ENCODE measurements at places on chromosomes 1 and 21.

- no peak for DNase-seq
Measured at GRCh38 chr1:227869851-227870305, 54.4 kb downstream of the PRSS38 start.

- no peak for DNase-seq
Measured at GRCh38 chr1:219536038-219536437, 76.9 kb downstream of the ZC3H11B start.

DNA sequence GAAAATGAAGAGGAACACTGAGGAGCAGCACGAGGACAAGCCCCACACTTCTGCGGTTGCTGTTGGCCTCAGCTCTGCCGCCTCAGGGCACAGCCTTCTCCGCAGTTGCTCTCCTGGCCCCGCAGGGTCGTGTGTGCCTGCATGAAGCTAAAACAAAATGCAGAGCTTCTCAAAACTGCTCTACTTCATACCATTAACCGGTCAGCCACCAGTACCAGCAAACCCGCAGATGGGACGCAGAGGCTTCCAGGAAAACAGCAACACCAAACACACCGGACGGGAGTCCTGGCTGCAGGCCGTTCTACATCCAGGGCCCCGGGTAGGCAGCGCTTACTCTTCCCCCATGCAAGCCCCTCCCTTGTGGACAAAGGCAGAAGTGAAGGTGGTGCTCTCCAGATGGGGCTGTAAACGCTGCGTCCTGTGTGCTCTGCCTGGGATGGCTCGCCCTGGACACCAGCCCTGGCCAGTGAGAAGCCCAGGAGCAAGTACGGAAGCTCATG is 7.1 kb upstream of the C1orf159 start:
- no peak for DNase-seq

DNA sequence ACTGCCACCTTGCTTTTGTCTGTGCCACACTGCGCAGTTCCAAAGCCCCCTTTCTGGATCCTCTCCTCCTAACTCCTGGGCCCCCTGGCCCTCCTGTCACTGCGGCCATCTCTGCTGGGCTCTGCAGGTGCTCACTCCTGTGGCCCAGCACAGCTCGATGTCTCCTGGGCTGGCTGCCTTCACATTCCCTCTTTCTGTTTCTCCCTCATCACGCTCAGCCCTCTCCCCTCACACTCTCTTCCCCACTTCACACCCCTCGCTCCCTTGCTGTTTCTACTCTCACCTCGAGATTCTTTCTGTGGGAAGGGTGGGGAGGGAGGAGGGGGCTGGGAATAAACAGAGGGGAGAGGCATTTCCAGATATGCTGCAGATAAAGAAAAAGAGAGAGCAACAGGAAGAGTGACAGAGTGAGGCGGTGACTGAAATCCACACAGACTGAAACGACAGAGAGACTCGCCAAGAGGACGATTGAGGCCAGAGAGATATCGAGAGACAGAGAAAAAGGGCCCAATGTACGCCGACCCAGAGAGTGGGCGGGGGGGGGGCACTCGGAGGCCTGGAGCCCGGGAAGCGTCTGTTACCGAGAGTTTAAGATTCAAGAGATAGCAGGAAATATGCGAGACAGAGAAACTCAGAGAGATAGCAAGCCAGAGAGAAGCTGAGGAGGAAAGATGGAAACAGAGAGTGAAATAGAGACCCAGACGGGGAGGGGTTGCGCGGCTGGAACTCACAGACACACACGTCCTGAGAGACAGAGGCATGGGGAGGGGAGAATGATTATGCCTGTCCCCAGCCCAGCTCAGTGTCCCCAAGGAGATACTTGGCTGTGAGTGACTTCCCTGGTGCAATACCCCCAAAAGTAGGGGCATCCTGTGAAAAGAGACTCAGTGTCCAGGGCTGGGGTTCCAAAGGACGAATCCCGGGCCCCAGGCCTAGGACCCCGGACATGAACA is 666 bp downstream of the CSF3R start:
- DNase-seq = no peak

GRCh38 chr1:19315378-19316198 is 3.5 kb downstream of the SLC66A1 start:
- no peak for DNase-seq

DNA sequence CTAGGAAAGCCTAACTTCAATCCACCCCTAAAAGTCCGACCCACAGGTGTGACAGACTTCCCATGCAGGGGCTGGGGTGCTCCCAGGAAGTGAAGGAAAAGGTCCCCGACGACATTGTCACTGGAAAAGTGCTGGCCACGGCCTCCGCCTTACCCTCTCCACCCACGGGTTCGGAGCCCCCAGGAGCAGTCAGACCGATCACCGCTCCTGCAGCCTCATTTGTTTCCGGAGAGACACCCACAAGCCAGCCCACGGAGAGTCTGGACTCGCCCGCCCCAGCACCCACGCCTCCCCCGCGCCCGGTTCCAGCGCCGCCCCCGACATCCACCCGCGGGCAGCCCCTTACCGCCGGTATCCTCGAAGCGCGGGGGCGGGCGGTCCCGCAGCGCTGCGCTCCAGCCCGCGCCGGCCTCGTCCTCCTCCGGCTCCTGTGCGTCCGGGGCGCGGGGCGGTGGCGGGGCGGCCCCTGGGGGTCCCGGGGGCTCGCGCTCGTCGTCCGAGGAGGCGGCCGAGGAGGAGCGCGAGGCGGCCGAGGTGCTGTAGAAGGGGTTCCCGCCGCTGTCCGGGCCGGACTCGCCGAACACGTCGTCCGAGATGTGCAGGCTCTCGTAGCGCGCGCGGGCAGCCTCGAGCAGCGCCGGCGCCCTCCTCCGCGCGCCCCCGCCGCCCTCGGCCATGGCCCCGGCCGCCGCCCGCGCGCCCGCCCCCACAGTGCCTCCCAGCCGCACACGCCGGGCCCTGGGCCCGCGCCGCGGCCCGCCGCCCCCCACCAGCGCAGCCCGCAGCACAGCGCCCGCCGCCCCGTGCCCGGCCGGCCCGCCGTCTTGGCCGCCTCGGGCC is 660 bp downstream of the PGBD5 start:
- no peak for DNase-seq

GRCh38 chr1:30328100-30328370 is 395.4 kb downstream of the MATN1 start:
- no peak for DNase-seq

- DNase-seq = no peak
Measured at GRCh38 chr1:109315288-109315687, 8.5 kb upstream of the MYBPHL start.

- no peak for DNase-seq
Measured at GRCh38 chr1:185934476-185935189, 200.4 kb downstream of the HMCN1 start.

DNA sequence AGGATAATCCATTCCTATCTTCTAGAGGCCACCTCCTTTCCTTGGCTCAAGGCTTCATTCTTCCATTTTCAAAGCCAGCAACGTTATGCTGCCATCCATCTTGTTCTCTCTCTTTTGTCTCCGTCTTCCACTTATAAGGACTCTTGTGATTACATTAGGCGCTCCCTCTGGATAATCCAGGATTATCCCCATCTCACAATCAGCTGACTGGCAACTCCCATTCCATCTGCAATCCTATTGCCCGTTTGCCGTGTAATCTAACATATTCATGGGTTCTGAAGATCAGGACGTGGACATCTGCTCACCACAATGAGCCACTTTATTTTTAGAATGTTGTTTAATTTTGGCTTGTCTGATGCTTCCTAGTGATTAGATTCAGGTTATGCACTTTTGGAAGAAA is 89.3 kb downstream of the EBNA1BP2 start:
- DNase-seq = no peak

DNA sequence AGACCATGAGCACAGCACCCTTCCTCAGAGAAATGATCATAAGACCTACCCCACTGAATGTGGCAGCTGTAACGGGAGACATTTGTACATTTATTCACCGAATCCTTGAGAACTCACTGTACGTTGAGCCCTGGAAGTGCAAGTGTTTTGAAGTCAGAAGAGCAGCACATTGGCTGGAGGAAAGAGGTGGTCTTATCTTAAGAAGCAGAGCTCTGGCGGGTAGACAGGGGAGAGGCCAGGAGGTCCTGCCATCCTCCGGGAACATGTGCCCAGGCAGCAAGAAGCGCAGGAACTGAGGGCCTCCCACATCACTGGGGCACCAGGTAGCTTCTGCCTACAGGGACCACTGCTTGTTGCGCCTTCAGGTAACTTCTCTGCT is 169.2 kb upstream of the IRF2BP2 start:
- no peak for DNase-seq

- no peak for DNase-seq
Measured at GRCh38 chr21:26449161-26449560, 123.9 kb downstream of the CYYR1 start.

DNA sequence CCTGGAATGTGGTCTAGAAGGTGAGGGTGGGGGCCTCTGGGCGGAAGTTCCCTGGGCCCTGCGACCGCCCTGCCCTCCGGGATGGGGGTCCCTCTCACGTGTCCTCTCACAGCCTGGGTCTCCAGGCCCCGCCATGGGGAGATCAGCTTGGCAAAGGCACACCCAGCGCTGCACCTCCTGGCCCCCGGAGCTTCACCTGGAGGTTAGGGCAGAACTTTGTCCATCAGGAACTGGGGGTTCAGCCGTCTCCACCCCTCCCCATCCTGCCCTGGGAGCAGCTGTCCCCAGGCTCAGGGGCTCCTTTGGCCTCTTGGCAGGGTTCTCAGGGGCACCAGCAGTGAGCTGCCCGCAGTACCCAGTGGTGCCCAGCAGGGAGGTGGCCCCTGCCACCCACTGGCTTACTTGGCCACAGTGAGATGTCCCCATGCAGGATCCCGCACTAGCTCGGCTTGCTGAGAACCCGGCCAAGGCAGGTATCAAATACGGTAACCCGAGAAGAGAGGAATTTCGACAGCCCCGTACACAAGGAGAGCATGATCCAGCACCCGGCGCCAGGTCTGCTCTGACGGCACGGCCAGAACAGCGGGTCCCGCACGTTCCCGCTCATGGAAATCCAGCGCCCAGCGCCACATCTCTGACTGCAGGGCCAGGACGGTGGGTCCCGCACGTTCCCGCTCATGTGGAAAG is 36.7 kb downstream of the RRP1 start:
- DNase-seq = no peak

GRCh38 chr1:35448344-35448801 is 108.8 kb downstream of the KIAA0319L start:
- no peak for DNase-seq

GRCh38 chr1:234944439-234945344 is 183.9 kb downstream of the TOMM20 start:
- no peak for DNase-seq

- no peak for DNase-seq
Measured at GRCh38 chr1:81069856-81070255, 730.9 kb upstream of the ADGRL2 start.

GRCh38 chr1:208242941-208243526 is 1.1 kb downstream of the PLXNA2 start:
- DNase-seq = no peak

- no peak for DNase-seq
Measured at GRCh38 chr1:9014475-9015375, 11.5 kb downstream of the SLC2A7 start.

GRCh38 chr1:100538913-100539835 is 1.2 kb downstream of the GPR88 start:
- DNase-seq = no peak

DNA sequence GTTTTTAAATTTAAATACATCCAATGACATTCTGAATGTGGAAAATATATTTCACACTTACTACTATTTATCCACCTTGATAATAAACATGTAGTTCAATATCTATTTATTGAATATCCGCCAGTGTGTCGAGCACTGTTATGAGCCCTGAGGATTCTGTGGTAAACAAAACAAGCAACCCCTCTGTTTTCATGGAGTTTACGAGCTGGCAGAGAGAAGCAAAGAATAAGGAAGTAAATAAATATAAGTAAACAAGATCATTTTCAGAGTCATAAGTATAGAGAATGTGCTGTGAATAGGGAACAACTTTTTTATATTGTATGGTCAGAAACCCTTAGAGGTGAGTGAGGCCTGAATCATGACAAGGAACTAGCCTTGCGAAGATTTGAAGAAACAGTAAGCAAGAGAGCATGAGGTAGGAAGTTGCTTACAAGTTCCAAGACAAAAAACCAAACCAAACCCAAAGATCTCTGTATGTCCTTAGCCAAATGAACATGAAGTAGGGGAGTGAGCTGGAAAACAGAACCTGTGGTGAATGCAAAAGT is 6.4 kb upstream of the SERBP1 start:
- no peak for DNase-seq

- DNase-seq = no peak
Measured at GRCh38 chr1:61556631-61557030, 168.3 kb downstream of the TM2D1 start.
